ENCODE measurements at places on chromosomes 7 and 10.

- no peak for DNase-seq
These were observed 17.6 kb downstream of the PRXL2A start for GRCh38 chr10:80425901-80426300.

DNA sequence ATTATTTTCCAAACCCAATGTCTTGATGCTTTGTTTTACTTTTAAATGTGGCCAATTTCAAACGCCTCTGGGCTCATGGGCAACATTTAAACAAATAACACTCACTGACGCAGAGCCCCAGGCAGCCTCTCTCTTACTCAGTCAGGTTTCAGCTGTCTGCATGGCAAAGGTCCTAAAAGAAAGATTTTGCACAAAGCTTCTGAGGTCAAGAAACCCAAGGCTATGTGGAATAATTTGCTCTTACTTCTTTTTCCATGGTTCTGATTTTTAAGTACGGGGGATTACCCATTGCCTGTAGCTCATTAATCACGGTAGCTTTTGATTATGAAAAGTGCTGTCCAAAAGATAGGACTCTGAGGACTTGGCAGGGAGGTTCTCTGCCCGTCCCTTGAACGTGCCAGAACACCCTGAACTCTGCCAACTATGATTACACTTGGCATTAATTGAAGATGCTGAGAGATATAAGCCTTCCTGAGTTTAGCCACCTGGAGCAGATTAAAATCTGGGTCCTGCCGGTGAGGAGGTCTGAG, 14.1 kb upstream of the MSRB2 start:
- no peak for DNase-seq

GRCh38 chr7:85186521-85187241, at the start of gene SEMA3D:
TSS of gene SEMA3D (minus strand) at chr7:85187056. CDS start at chr7:85121891, 65,165 bp downstream.
- DNase-seq, result no peak

GRCh38 chr10:128416231-128416630, 290.0 kb upstream of the MKI67 start:
- no peak for DNase-seq

GRCh38 chr7:39985398-39985918, 35.4 kb downstream of the CDK13 start:
- no peak for DNase-seq

- no peak for DNase-seq
These were observed 28.0 kb downstream of the ITPRIP start for GRCh38 chr10:104309980-104310978.

DNA sequence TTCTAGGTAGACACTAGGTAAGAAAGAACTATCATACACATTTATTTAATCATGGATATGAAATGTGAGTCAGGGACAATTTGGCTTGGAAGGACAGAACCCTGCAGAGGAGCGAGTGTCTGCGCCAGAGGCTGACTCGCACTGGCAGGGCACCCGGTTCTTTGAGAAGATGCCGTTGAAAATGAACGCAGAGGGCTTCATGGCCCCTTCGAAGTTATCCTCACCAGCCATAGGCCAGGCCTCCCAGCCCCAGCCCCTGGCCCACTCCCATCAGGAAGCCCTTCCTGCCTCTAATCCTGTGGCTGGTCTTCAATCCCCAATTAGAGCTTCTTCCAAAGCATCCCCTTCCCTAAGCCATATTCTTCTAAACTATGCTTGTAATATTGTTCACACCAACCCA, 239.8 kb downstream of the TCERG1L start:
- no peak for DNase-seq

DNA sequence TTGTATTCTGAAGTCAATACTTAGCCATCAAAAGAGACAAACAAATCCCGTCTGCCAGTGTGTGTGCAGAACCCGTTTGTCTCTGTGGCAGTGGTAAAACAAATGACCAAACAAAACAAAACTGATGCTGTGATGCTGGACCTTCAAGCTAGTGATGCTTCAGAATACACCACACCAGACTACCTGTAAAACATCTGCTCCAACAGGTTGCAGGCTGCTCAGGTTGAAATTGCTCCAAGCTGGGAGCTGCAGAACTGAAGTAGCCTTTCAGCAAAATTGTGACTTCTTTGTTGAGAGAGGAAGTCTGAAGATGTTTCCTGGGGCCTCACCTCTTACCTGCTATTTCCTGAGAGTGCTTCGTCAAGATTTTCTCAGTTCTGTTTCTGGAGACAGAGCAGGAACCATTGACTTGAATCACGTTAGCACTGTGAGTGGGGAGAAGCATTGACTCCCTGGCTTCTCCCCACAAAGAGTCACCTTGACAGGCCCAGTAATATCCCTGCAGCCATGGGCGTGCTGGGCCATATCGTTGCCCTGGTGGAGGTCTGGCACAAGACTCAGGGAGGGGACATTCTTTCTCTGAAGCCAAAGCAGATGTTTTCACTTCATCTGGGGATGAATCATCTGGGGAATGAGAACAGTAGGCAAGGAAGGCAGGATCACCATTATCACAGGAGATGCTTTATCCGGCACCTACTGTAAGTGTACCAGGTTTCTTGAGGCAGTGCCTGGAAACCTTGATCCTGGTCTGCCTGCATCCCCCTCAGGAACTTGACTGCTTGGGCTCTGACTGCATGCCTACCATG, 80.2 kb downstream of the RBM20 start:
- DNase-seq, result no peak

GRCh38 chr7:43392638-43393330, 190.1 kb upstream of the STK17A start:
- DNase-seq, result no peak

GRCh38 chr7:158431941-158432347, 155.7 kb downstream of the PTPRN2 start:
- DNase-seq, result no peak

- no peak for DNase-seq
These were observed 237.3 kb upstream of the SP8 start for GRCh38 chr7:21023841-21024484.

GRCh38 chr7:141708351-141708750, at the start of gene WEE2:
TSS of gene WEE2 (plus strand) at chr7:141708353. CDS start at chr7:141708759, 406 bp downstream.
- no peak for DNase-seq

GRCh38 chr10:1573981-1574380, 163.3 kb downstream of the ADARB2 start:
- no peak for DNase-seq

GRCh38 chr7:36155811-36156361, 2.8 kb downstream of the EEPD1 start:
- no peak for DNase-seq

DNA sequence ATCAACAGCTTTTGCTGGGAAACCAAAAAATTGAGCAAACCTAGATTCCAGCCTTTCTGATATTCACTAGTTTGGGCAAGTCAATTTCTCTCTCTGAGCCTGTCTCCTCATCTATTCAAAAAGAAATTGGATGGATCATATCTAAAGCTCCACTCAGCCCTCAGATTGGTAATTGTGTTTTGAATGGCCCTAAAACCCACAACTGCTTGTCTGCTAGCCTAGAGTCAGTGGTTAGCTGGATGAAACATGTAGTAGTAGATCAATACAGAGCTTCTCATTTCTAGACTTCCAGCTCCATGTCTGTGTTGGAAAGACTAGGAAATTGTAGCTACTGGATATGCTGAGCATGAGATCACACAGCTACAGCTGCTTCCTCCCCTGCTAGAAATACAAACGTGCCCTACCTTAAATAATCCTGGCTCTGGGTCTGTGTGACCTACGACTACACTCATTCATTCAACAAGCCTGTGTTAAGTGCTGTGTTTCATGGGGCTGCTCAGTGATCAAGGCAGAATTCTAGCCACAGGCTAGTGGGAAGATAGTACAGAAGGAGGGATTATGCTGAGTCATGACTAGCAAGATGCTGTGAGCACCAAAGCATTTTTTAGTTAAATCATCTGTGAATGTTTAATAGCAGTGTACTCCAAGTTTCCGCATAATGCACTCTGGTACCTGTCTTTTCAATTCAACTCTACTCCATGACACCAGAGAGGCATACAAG, 15.7 kb downstream of the DNTT start:
- no peak for DNase-seq

GRCh38 chr7:66877577-66878300, 43.3 kb upstream of the TMEM248 start:
- no peak for DNase-seq

DNA sequence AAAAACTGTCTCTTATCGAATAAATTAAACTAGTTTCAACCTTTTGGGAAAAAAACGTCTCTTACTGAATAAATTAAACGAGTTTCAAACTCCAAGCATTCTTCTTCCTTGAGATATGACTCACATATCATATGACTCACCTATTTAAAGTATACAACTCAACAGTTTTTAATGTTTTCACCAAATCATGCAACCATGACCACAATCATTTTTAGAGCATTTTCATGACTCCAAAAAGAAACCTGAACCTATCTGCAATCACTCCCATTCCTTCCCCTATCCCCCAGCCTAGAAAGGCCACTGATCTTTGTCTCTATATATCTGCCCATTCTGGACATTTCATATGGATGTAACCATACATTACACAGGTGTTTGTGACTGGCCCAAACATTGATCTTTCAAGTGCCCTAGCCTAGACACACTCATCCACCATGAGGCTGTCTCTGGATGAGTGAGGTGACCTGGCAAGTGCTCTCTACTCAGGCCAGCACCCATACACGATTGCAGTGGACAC, 115.3 kb downstream of the PIP4K2A start:
- DNase-seq, result peak; percentile 43

GRCh38 chr7:36129048-36129534, 24.0 kb upstream of the EEPD1 start:
- DNase-seq, result no peak

DNA sequence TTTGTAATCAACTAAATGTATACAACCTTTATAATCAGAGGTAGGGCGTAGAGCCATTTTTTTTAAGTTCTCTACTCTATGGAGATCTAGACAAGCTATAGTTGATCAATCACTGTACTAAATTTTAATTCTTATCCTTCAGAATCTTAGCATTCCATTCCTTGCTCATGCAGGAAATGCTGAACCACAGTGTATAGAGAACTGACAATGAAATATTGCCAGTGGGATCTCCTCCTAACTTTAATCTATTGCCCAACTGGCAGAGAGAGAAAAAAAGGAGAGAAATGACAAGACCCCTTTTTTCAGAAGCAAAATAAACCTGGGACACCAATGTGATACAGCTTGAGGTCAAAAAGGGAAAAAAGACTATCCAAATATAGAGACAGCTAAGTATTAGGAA, 26.4 kb upstream of the PPP3CB start:
- no peak for DNase-seq

DNA sequence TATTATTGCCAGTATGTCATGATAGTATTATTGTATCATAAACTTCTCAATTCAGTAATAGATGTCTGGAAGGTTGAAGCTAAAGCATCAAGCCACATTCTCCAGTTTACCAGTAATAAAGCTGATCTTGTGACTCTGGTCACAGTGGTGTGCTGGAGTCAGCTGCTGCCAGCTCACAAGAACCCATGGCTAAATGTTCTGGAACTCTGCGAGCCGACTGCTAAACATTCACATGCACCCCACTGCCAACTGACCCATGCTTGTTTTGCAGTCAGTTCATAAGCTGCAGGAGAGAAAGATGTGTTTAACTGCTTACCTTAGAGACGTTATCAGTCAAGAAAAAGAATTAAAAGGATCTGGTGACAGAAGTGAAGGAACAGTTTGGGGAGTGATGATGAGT, 5.9 kb upstream of the DNTT start:
- DNase-seq, result no peak

GRCh38 chr10:91328320-91328984, 81.7 kb upstream of the HECTD2 start:
- DNase-seq, result no peak

GRCh38 chr10:76352300-76352699, 920.9 kb downstream of the LRMDA start:
- DNase-seq, result no peak

DNA sequence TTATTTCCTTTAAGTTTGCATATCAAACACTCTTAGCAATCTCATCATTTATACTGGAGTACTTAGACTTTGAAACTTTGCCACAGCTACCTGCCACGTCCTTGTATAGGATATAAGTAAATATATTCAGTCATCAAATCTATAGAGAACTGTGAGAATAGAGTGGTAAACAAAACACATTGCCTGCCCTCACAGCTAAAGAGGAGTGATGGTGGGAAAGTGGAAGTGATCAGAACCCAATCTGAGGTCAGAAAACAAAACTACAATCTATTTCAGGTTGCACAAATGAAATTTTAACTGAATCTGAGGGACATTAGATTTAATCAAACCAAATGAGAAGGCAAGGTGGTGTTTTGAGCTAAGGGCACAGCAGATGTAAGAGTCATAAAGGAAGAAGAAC, 74.8 kb downstream of the ZEB1 start:
- DNase-seq, result no peak

DNA sequence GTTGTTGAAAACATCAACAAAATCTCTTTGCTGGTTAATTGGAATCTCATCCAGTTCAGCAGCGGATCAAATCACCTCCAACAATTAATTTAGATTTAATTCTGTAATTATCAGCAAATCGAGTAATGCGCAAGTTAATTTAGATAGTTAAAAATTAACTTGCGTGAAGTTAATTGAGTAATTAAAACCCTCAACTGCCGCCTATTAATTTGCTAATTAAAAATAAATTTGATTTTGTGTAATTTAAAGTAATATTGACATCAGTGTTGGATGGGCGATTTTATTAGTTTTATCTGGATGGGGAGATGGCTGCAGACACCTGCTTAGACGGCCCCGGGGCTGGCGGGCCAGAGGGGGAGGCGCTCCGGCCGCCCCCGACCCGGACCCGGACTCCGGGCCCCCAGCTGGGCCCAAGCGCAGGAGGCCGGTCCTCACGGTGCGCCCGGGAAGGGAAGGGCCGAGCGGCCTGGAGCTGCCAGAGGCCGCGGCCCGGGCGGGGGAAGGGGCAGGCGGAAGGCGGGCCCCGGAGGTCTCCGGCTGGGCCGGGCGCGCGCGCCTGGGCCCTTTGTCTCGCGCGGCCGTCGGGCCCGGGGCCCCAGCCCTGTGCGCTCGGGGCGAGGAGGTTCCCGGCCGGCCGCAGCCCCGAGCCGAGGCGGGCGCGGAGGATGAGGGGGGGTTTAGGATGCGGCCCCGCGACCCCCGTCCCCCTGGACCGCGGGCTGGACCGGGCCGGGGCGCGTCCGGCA, 3.3 kb upstream of the UNCX start:
- DNase-seq, result no peak

GRCh38 chr7:143906151-143906550, 4.2 kb upstream of the TCAF1 start:
- no peak for DNase-seq

- no peak for DNase-seq
These were observed 173.6 kb downstream of the ARL4A start for GRCh38 chr7:12861070-12861469.

DNA sequence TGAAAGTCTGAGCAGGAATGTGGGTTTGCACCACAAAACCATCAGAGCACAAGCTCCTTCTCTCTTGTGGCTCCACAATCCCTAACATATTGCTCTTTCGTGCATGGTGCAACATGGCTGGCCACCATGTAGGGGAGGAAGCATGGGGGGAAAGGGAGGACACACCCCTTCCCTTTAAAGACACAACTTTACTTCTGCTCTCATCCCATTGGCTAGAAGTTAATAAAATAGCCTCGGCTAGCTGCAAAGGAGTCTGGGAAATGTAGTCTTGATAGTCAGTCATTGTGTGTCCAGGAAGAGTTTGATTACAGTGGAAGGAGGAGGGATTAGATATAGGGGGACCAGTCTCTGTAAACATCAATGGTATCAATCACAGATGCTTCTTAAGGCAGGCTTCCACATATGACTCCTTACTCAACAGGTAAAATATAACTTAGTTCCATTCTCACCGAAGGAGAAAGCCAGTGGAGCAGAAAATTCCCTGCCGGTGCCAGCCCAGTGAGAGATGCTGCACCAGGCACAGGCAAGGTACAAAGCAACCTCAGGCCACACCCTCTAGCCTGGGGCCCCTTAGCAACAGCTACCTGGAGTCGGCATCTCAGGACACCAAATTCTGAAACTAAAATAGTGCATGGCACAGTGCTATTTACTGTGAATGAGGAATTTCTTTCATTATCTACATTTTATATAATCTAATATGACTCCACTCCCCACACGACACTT, 124.7 kb upstream of the CTBP2 start:
- DNase-seq, result no peak

Measured in hematopoietic multipotent progenitor cell treated with erythropoietin and hydrocortisone succinate and interleukin-3 and kit ligand, for 15 days (in vitro differentiated cells).